ENCODE measurements at places on chromosomes 7 and 10.

- DNase-seq, result no peak
Observed at GRCh38 chr7:152677808-152678670, 2.1 kb upstream of the XRCC2 start.

- DNase-seq, result peak; percentile 74
Observed at GRCh38 chr7:92790992-92791391, 45.4 kb downstream of the CDK6 start.

DNA sequence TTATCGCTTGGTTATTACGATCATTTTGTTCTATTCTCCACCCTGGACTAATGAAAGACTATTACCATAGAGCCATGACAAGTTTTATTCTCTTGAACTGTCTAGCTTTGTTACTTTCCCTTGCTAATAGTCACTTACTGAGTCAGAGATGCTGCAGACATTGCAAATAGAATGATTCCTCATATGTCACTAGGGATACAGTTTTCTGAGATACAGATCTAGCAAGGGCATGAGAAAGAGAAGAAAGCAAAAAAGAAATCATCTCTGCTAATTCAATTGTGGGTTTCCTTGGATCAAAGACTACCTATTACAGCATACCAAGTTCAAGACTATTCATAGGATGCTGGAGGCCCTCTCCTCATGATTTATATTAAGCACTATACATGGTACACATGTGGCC, 204.3 kb downstream of the MBL2 start:
- no peak for DNase-seq

DNA sequence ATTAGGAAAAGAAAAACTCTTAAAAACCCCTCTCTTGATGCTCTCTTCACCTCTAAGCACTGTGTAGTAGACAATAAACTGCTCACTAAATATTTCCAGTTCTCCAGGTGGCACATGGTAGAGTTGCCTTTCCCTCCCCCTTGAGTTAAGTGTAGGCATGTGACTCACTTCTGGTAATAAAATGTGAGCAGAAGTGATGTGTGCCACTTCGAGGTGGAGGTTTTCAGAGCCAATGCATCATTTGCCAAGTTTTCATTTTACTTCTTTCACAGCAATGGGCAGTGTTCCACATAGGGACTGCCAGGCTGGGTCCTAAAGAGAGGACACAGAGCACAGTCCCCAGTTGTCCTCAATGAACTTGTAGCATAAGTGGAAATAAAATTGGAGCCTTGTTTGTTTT, 131.6 kb upstream of the NPY start:
- DNase-seq, result no peak

DNA sequence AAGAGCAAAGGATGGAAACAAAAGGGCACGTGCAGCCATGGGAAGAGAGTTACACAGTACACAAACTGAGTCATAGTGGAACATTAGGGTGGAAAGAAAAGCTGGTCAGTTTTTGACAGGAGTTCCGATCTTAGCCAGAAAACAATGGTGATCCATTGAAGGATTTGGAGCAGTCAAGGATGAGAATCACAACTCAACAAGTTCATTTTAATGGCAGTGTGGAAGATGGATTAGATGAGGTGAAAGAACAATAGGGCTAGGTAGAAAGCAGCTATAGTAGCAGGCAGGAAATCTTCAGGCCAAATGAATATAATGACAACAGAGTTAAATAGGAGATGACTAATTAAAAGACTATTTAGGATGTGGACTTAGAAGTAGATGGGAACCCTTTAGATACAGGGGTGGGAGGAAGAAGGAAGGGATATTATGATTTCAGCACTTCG, 136.3 kb downstream of the DOCK4 start:
- no peak for DNase-seq

- no peak for DNase-seq
Observed at GRCh38 chr7:122268101-122268500, 36.4 kb downstream of the FEZF1 start.

GRCh38 chr7:11458736-11459483, 373.1 kb downstream of the THSD7A start:
- peak; percentile 57 for DNase-seq

DNA sequence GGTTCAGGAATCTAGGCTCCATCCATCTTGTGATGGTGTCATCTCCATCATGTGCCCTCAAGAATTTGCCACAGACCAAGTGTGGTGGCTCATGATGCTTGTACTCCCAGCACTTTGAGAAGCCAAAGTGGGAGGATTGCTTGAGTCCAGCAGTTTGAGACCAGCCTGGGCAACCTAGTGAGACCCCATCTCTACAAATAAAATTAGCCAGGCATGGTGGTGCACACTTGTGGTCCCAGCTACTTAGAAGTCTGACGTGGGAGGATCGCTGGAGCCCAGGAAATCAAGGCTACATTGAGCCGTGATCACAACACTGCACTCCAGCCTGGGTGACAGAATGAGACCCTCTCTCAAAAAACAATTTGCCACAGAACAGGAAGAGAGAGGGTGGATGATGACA, 53.0 kb upstream of the SEPHS1 start:
- DNase-seq, result no peak

DNA sequence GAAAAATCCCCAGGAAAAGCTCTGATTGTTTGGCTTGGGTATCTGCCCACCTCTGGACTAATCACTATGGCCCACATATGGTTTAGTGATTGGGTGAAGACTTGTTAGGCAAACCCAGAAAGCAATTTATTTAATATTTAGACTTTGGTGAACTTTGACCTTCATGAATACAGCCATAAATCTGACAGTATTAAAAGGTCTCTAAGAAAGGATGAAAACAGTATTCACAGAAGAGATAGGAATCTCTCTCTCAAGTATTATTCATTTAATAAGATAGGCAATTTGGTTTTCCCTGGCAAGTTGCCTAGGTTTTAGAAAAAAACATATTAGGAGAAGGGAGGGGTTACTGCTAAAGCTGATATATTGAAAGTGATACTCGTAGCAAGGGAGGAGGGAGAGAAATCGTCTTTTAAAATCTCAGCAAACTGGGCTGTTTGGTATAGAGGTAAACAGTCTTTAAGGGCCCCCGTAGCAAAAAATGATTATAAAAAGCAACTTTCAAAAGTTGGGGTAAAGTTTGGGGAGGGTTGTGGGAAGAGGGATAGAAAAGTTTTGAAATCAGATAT, 57.1 kb downstream of the LSMEM1 start:
- DNase-seq, result no peak

DNA sequence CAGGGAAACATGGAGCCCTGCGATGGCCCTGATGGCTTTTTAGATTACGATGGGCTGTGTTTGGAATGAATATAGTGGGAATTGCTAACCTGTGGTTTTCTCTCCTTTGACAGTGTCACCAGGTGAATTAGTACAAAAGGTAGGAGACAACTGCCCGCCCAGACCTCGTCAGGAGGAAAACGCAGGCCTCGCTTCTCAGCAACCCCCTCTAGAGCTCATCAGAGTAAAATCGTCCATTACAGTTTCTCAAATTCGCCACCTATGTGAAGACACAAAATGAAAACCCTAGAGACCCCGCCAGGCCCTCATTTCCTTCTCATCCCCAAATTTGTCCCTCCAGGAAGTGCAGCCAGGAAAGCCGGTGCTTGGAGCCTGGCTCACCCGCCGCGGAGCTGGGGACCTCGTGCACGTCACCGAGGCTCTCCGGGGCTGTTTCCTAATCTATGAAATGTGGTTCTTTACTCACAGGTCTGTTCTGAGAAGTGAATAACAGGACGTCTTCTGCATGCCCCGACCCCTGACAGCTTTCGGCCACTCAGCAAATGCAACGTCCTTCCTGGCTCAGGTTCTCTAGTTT, 143.7 kb downstream of the VIPR2 start:
- DNase-seq, result no peak

- DNase-seq, result peak; percentile 62
Observed at GRCh38 chr10:33248638-33249037, 85.8 kb downstream of the NRP1 start.

DNA sequence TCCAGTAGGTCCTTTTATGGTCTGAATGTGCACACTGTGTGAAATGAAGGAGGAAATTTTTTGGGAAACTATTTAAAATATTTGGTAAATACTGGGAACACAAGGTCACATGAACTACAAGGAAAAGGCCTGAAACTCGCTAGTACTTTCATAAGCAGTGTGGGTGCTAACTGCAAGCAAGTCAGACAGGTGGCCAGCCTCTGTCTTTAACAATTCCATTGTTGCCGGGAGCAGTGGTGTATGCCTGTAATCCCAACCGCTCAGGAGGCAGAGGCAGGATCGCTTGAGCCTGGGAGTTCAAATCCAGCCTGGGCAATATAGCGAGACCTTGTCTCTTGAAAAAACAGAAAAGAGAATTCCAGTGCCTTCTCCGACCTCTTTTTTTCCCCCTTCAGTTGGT, 37.5 kb downstream of the SMURF1 start:
- no peak for DNase-seq

GRCh38 chr7:83065714-83066113, 97.0 kb downstream of the PCLO start:
- no peak for DNase-seq

- peak; percentile 36 for DNase-seq
Observed at GRCh38 chr10:128210215-128211063, 84.2 kb upstream of the MKI67 start.

DNA sequence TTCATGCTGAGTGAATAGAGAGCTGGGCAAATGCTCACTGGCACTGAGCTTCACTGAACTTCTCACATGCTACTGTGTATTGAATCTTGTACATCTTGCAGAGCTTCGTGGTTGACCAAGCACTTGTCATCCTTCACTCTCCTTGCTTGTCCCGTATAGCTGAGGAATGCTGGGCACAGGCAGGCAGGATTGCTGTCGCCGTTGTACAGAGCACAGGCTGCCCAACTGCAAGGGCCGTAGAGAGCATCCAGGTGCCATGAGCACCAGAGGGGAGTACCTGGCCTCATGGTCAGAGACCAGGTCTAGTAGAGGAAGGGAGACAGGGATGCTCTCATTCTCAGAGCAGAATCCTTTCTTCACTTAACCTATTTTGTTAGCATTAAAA, 99.8 kb upstream of the RET start:
- DNase-seq, result no peak

GRCh38 chr7:151682831-151683614, 163.3 kb upstream of the RHEB start:
- no peak for DNase-seq

DNA sequence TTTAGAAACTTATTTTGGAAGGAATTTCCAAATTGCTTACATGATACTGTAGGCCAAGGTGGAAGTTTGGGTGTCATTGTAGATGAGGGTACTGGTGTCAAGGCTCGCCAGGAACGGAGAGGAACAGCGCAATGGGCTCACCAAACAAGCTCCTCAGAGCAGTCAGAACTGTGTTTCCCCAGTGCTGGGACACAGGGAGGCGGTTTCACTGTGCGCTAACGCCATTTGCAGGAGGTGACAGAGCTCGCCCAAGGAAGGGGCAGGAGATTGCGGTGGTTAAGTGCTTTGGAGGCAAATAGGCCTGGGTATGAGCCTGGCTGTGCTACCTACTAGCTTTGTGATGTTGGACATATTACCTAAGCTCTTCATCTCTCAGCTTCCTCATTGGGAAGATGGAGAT, 57.3 kb downstream of the HHEX start:
- no peak for DNase-seq

GRCh38 chr7:78280276-78280675, 481.7 kb downstream of the PHTF2 start:
- DNase-seq, result no peak

- no peak for DNase-seq
Observed at GRCh38 chr10:61779276-61779675, 116.5 kb downstream of the CABCOCO1 start.

DNA sequence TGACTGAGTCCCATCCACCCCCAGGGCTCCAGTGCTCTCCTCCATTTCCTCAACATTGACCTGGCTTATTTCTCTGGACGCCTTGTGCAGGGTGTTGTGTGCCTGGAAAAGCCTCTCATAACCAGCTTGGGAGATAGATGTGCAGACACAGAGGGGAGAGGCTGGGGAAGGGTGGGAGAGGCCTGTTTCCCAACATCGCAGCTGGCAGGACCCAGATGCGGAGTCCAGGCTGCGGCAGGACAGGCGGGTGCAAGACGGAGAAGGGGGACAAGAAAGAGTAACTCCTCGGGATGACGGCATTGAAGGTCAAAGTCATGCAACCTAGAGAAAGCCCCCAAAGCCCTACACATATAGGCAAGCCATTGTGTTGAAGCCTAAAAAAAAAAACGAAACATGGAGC, 54.1 kb upstream of the ANTXRL start:
- no peak for DNase-seq

DNA sequence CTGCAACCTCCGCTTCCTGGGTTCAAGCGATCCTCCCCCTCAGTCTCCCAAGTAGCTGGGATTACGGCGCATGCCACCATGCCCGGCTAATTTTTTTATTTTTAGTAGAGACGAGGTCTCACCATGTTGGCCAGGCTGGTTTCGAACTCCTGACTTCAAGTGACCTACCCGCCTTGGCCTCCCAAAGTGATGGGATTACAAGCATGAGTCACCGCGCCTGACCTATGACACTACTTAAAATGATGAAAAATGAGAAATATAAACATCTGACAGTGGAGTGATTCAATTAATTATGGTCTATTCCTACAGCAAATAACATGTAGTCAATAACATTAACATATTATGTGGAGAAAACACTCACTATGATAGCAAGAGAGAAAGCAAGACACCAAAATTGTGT, 2.2 kb downstream of the BRAT1 start:
- DNase-seq, result no peak

- no peak for DNase-seq
Observed at GRCh38 chr10:101030496-101031127, 317 bp downstream of the PDZD7 start.

GRCh38 chr7:13198036-13198435, 510.6 kb downstream of the ARL4A start:
- DNase-seq, result no peak

GRCh38 chr10:131043039-131043691, 268.4 kb downstream of the TCERG1L start:
- DNase-seq, result no peak

GRCh38 chr7:3065724-3066143, 22.1 kb upstream of the CARD11 start:
- DNase-seq, result no peak

GRCh38 chr7:8566016-8566415, 132.6 kb downstream of the NXPH1 start:
- DNase-seq, result no peak

DNA sequence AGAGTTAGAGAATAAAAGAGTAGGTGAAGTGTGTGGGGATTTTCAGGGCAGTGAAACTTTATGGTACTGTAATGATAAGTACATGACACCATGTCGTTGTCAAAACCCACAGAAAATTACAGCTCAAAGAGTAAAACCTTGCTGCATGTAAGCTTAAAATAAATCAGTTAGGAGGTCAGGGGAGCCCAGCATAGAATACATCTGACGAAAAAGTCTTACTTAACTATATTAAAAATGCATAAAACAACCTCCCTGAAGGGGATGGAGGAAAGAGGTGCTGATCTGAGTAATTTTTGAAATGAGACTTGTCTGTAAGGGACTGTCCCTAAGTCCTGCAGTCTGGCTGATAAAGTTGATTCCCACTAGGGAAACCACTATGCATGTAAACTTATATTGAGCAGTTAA, 49.8 kb upstream of the AKR1E2 start:
- DNase-seq, result no peak

Data from adipocyte (in vitro differentiated cells).